ENCODE measurements at places on chromosomes 6 and 20.
A peak's percentile ranks its signal among the peaks of the same experiment; 100 is the strongest.

- no peak for DNase-seq
Measured at GRCh38 chr6:56775498-56776166, 132.9 kb upstream of the DST start.

DNA sequence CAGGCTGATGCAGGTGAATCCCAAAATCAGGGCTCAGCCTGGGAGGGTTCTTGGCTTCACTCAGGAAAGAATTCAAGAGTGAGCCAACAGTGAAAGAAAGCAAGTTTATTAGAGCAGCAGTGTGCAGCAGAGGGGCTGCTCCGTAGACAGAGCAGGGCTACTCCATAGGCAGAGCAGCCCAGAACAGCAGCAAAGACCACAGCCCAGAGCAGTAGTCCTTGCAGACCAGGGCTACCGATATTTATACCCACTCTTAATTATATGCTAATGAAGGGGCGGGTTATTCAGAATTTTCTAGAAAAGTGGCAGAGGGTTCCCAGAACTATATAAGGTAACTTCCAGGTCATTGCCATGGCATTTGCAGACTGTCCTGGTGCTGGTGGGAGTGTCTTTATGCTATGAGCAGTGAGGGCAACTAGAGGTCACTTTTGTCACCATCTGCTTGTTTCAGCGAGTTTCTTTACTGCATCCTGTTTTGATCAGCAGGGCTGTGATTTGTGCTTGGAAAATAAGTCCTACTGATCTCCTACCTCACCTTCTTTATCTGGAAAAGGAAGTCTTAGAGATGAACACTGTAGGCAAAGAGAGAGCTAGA is 39.8 kb upstream of the PTPN1 start:
- DNase-seq, result no peak

DNA sequence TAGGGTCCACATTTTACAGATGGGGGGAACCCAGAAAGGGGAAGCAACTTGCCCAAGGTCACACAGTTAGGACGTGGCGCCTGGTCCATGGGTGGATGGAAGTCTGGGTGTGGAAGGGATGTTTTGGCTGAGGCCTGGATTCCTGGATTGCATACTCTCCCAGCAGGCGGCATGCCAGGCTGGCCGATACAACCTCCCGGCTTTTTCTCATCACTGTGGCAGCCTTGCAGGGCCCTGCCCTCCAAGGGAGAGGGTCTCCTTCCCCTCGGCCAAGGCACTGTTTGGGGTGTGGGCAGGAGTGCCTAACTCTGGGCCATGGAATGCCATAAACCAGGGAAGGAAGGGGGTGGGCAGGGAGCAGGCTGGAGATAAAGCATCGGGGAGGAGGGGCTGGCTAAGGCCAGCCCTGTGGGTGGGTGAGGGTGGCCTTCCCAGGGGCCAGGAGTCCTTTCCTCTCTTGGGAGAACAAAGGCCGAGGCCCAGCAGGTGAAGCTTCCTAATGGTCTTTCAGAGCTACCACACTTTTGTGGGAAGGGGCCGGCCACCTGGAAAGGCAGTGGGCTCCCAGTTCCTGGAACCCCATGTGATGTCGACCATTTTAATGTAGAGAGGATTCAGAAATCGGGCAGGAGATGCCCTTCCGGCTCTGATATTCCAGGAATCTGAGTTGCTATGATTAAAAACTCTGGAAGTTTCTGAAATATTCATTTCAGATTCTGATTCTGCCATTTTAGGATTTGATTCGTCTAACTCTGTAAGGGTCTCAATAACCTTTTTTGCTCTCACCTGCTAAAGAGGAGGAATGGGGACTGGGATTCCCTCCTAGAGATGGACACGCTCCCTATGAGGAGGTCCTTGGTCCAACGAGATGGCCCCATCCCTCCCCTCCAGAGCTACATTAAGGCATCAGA is 4.2 kb downstream of the FOXS1 start:
- DNase-seq, result no peak

DNA sequence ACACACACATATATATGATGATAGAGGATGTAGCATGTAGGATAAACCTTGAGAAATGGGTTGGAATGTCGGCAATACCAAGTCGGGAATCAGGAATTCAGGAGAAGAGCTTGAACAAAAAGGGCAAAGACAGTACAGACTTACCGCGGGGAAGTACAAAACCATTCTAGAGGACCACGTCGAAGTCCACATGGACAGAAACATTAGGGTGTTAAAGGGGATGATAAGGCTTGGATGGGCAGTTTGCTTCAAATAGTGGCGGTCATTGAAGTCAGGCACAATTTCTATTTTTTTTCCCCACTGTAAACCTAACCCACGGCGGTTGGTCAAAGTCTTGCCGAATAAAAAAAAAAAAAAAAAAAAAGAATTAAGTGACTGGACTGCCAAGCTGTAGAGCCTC is 766 bp upstream of the NUS1 start:
- DNase-seq, result no peak

GRCh38 chr6:104771258-104771832 is 88.4 kb downstream of the HACE1 start:
- DNase-seq, result peak; percentile 45

GRCh38 chr20:3887876-3888620 is 1.1 kb upstream of the PANK2 start:
- no peak for DNase-seq

DNA sequence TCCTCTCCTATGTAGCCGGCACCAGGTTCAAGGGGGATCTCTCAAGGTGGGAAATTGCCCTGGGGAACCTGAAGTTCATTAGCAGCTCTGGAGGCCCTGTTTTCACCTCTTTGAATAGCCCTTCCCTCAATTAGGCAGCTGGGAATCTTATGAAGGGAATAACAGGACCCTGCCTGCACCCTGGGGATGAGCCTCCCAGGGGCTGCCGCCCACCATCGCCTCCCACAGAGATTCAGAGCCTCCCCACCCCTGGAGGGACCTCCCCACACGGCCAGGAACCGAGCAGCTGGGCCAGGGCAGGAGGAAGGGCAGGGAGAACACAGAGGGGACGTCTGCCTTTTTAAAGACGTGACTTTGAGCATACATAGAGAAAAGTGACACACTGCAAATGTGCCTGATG is 4.6 kb upstream of the EEF1A2 start:
- no peak for DNase-seq

GRCh38 chr20:40966103-40966502 is 62.5 kb upstream of the TOP1 start:
- no peak for DNase-seq

DNA sequence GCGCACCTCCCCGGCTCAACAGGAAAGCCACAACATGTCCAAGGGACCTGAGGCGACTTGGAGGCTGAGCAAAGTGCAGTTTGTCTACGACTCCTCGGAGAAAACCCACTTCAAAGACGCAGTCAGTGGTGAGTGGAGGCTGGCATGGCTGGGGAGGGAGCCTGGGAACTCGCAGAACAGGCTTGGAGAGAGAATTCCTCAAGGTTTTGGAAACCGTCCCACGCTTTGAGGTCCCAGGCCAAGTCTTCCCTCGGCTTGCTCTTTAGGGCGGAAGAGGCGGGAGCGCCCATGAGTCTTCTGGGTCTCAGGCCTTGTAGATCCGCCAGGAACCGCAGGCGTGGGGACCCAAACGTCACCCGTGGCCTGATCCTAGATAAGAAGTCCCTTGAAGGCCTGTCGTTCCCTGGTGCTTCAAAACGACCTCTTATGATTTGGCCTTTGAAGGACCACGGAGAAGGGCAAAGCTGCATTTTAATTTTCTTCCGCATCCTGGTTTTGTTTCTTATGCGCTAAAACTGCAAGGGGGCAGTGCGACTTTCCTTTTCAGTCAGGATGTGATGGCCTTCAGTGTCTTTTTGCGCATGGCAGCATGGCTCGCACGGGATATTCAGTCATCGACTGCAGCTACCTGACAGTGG is 2.0 kb downstream of the LAMP5 start:
- DNase-seq, result no peak

GRCh38 chr6:25635886-25636317 is 16.1 kb upstream of the SCGN start:
- no peak for DNase-seq

DNA sequence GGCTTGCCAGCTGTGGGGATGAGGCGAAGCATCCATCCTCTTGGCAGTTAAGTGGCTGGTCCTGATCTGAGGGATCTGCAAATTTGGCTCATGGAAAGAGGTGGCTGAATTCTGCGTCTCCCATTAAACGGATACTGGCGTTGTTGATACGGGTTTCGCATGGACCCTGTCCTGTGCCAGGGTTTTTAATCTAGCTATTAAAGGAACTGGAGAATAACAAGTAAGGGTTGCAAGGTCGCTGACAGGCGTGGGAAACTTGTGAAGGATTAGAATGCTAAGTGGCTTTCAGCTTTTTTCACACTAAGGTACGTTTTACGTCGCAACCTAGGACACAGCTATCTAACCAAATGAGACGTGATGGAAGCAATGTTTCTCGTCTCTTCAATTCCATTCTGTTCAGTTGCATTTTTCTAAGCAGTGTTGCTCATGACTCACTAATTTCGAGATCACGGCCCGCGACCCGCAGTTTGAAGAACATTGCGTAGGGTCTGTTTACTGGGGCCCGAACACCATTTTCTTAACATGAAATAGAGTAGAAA is 852 bp downstream of the GMNN start:
- DNase-seq, result peak; percentile 36

GRCh38 chr6:6612308-6612707 is 23.8 kb downstream of the LY86 start:
- peak; percentile 5 for DNase-seq

DNA sequence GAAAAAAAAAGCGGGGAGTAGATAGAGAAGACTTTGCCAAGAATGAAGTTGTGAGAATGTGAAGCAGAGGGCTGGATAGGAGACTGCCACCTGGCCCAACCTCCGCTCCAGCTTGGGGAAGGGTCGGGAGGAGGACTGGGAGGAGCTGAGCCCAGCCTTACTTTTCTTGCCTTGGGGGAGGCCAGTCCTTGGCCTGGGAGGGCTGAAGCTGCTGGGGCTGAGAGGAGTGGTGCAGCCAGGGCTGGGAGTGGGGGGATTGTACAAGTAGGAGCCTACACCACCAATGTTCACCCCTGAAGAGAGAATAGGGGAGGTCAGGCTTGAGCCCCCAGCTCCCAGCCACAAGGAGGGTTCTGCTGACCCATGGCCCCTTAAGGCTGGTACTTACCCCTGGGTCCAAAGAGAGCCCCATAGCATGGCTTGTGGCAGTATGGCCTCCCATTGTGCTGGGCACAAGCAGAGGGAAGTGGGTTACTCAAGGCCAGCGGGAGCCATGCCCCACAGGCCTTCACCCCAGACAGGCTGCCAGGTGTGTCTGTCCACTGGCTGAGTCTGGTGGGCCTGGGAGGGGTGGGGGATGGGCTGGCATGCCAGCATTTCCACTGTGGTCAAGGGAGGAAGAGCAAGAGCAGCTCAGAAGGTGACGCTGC is 1.1 kb downstream of the CRIP3 start:
- DNase-seq, result no peak

DNA sequence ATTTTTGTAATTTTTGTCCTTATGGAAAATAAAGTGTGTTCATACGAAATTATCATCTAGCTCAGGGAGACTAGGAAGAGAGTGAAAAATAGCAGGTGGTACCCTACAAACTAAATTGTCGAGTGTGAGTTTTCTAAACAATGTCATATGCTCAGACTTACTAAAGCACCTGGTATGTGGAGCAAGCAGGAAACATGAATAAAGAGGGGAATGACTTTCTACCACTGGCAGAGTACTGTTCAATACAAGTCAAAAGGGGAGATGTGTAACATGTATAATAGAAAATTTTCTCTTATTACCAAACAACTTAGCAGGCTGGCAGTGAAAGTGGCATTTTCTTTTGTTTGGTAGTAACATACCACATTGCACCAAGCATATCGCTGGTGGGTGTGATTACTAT is 36.1 kb downstream of the CTNNBL1 start:
- no peak for DNase-seq

GRCh38 chr6:113493991-113494390 is 363.2 kb upstream of the MARCKS start:
- DNase-seq, result no peak

DNA sequence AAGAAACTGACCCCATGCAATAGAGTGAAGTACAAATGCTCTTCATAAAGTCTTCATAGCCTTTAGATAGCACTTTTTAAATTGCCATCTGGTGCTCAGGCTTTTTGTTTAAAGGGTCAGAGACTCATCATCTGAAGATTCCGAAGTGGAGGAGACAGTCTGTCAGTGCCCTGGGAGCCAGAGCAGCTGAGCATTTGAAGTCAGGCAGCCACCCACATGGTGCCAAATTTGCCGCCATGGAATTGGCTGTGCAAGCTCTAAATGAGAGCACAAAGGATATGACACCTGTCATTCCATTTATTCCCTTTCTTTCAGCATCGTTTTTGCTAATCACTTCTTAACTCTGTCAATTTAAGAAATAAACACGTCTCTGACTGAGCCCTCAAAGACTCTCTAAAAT is 32.8 kb upstream of the CEP162 start:
- no peak for DNase-seq

DNA sequence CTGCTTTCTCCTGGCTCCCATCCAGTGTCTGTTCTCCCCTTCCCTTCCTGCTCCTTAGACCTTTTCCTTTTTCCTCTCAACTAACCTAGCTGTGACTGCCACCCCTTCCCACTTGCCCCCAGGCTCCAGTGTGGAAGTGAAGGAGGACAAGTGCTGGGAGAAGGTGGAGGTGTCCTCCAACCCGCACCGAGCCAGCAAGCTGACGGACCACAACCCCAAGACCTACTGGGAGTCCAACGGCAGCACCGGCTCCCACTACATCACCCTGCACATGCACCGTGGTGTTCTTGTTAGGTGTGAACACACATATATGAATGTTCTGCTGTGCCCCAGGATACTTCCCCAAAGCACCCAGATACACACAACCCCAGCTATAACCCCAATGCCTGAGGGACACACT is 18.5 kb downstream of the CUL9 start:
- DNase-seq, result no peak

- no peak for DNase-seq
Measured at GRCh38 chr6:90494067-90494780, 92.6 kb downstream of the MAP3K7 start.

GRCh38 chr6:89917216-89917615 is 22.9 kb downstream of the GJA10 start:
- DNase-seq, result no peak

GRCh38 chr6:72620871-72621290 is 983 bp upstream of the KCNQ5 start:
- no peak for DNase-seq

DNA sequence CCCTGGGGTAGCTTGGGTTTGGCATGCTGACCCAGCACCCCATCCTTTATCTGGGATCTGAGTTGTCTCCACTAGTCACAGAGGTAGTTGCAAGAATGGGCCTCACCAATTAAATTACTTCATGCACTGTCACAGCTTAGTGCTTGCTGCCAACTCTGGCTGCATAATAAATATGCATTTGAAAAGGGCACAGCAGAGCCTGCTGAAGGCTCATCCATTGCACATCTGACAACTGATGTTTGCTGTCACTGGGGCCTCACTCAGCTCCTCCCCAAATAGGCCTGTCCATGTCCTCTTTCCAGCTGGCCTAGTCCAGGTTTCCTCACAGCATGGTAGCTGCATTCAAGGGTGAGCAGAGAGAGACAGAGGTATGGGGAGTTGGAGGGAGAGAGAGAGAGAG is 13.3 kb upstream of the NXT1 start:
- no peak for DNase-seq

Measured in CD4-positive, alpha-beta T cell treated with Interleukin-4 for 4 hours (primary cell).